ENCODE measurements at places on chromosomes 12 and 14.

- DNase-seq: peak; percentile 84
Observed at GRCh38 chr12:56987551-56988053, 18.7 kb downstream of the ZBTB39 start.

GRCh38 chr12:84691266-84691665 lies 221.3 kb downstream of the SLC6A15 start:
- no peak for DNase-seq

DNA sequence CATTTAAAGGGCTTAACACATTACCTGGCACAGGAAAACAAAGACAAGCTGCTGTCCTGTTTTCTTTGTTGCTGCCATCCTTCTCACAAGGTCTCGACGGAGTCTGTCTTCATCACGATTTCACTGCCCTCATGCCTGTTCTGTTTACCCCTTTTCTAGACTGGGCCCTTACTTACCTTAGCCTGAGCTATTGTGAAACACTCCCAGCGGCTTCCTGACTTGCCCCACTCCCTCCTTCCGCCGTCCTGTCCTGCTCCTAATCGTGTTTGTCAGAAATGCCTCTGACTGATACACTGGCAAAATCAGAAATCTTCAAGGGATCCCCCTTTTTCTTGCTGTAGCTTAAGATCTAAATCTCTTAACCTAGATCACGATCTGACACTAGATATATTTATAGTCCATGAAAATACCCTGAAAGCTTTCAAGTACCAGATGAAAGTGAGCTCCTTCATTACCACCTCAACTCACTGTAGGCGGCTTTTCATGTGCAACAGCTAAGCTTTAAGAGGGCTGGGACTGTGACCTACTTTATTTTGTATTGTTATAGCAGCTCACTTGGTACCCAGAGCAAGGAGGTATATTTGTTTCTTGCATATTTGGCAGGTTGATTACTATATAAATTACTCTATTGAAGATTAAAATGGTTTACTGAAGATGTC lies 32.1 kb downstream of the TECPR2 start:
- peak; percentile 86 for DNase-seq

GRCh38 chr12:96040305-96041133 lies 5.1 kb upstream of the LTA4H start:
- no peak for DNase-seq

GRCh38 chr14:61287196-61287595 lies 6.1 kb upstream of the TMEM30B start:
- no peak for DNase-seq

All from NB4 (cell line).